Activated CD4-positive, alpha-beta memory T cell treated with anti-CD3 and anti-CD28 coated beads for 36 hours (primary cell): ENCODE measurements at places on chromosomes 16 and 17. TPM values are rescaled to one million over a fixed set of nuclear protein-coding genes. Genes with fewer than 3 reads are reported as not detected.

TEX19 gene
- not detected for total RNA-seq

CDH5 gene
- not detected for total RNA-seq

- DNase-seq = no peak
Measured at GRCh38 chr16:76199681-76200220, 77.5 kb upstream of the CNTNAP4 start.

GRCh38 chr17:30278032-30278431, 13.7 kb downstream of the BLMH start:
- no peak for DNase-seq

KCNG4 gene
- total RNA-seq = not detected
